ENCODE measurements at places on chromosomes 4 and X.

- DNase-seq, result no peak
Measured at GRCh38 chr4:3684546-3684945, 81.6 kb upstream of the ADRA2C start.

GRCh38 chr4:7182616-7183015 lies 9.7 kb upstream of the SORCS2 start:
- no peak for DNase-seq

GRCh38 chr4:184344899-184345572 lies 127.4 kb upstream of the ENPP6 start:
- no peak for DNase-seq

DNA sequence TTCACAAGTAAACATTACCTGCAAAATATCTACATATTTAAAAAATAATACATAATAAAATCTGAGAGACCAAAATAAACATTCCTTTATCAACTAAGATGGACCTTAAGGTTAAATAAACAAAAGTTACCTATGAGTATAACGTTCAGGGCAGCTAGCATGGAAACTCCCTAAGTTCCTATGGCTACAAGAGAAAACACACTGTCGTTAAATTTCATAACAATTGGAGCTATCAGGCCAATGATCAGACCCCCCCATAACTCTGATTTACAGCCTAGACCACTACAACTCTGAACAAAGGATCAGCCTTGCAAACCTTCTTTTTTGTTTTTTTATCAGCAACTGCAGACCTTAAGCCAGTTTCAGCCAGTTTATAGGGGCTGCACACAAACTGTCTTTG lies 1418.4 kb downstream of the PCDH18 start:
- no peak for DNase-seq

DNA sequence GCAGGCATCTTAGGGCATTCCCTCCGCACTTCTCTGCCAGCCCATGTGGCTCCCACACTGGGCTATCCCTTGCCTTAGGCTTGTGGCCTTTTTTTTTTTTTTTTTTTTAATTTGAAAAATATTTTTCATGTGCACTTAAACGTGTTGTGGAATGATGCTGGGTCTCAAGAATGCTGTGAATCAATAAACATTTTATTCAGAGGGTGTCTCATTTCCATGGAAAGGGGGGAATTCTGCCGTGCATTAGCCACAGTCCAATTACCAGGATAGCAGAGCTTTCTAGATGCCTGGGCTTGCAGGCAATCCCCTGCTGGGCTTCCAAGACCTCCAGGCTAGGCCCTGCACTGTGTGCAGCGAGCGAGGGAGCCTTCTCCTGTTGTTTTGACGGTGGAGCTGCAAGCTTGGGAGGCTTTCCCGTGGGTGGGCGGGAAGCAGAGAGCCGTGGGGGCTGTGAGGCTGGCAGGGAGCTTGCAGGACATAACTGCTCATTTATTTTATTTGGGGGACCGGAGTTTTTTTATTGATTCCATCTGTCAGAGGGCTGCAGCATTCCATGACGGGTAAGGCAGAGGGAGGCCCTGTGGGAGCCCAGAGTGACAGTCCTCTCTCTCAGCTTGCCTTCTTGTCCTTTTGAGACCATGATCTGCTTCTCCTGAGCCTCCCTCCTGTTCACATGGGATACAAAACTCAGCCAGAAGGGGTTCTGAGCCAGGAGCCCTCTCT lies 2.6 kb upstream of the CPZ start:
- DNase-seq, result no peak

GRCh38 chr4:111020476-111020875 lies 397.6 kb upstream of the PITX2 start:
- no peak for DNase-seq

- DNase-seq, result no peak
Measured at GRCh38 chr4:82560853-82561785, 669 bp downstream of the TMEM150C start.

GRCh38 chr4:121582296-121582695 lies 114.5 kb downstream of the ANXA5 start:
- DNase-seq, result no peak

- DNase-seq, result peak; percentile 44
Measured at GRCh38 chr4:73019462-73020047, 50.0 kb downstream of the COX18 start.

GRCh38 chr4:11669156-11669555 lies 240.5 kb upstream of the HS3ST1 start:
- no peak for DNase-seq

DNA sequence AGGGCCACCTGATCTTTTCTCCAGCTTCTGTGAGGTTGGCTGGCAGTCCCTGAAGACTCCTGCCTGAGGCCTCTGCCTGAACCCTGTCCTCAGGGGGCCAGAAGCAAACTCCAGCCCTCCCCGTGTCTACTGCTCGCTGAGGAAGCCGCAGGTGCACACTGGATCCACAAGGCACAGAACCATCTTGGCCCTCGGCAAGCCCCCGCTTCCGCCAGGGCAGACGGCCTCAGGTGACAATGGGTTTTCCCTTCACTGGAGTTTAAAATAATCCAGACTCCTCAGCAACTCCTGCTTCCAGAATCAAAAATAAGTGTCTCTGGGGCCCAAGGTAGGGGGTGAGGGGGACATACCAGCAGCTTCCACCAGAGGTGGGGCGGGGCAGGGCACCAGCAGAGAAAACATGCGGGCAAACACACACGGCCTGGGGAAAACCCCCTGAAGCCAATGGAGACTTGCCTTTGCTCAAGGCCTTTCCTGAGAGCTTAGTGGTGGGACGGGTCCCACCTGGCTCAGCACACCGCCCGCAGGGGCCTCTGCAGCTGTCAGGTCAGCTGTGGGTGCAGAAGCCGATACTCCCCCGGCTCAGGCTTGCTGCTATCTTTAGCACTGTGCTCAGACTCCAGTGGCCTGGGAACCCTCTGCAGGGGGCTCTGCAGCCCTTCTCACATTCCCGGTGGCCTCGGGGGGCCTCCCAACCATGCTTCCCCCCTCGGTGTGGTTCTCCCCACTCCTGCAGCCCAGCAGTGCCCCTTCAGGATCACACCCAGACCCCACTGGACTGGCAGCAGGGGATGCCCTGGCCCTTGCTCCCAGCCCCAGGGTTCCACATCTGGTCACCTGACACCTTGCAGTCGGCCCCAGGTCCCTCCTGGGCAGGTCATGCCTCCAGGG lies 1.9 kb downstream of the MYL5 start:
- no peak for DNase-seq

DNA sequence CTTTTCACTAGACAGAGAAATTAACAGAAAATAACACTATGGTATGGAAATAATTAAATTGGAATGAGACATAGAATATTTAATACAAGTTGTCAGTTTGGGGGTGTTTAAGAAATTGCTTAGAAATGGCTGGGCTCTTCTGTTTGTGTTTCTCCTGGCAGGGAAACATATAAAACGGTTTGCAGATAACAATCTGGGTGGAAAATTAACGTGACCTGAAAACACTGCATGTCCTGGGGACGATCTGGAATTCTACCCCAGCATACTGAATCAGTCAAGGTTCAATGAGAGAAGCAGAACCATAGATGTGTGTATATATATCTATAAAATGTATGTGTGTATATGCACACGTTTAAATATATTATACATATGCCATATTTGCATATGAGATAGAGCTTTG lies 109.8 kb downstream of the SPATA18 start:
- no peak for DNase-seq

GRCh38 chrX:153763298-153763932 lies 634 bp upstream of the PLXNB3 start:
- DNase-seq, result no peak

DNA sequence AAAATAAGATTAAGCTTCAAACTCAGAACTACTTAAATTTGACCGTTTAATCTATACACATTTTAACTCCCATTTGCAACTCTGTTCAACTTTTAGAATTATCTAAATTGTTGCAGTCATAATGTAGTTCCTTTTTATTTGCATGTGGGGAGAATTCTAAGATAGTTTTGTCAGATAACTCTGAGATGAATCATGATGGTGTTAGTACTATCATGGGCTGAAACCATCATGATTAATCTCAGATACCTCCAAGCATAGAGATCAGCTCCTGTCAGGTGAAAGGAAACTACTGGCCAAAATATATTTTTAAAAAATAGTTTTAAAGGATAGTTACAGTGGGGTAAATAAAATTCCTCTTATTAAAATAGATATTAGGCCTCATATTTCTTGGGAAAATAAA lies 39.0 kb downstream of the FBXO8 start:
- DNase-seq, result peak; percentile 3

DNA sequence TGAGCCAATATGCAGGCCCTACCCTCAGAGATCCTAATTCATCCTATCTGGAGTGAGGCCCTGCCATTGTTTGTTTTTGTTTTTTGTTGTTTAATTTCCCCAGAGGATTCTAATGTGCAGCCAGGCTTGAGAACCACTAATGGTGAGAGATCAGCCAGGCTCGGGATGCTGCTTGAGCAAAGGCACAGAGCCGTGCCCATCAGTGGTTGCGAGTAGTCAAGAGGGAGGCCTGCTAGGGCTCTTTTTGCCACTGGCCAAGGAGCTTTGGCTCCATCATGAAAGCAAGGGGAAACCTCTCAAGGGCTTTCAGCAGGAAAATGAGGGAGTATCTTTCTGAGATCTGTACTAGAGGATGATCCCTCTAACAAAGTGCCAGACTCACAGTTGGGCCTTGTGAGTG lies 2.7 kb downstream of the TCEANC start:
- no peak for DNase-seq

- no peak for DNase-seq
Measured at GRCh38 chr4:80072228-80072743, 743 bp downstream of the ANTXR2 start.

- DNase-seq, result no peak
Measured at GRCh38 chr4:157075811-157076577, at the start of gene GLRB. GLRB (plus strand) TSS chr4:157076150; CDS start chr4:157078025, 1,875 bp downstream.

GRCh38 chrX:21683941-21684340 lies 25.8 kb upstream of the KLHL34 start:
- DNase-seq, result no peak

DNA sequence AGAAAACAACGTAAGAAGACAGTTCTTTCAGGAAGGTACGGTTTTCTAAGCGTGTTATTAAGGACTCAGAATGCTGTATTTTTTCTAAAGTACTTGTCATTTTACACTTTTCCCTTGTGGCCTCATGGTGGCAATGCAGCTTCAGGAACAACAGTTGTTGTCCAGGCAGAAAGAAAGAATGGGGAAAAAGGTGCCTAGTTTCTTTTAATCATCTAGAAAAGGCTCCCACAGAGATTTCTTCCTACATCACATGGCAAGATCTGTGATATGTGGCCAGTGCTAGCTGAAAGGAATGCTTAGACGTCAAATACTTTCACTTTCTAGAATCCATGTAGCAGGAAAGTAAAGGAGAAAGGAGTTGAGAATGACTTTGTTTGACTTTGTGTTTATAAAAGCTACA lies 49.0 kb upstream of the TRAM1L1 start:
- DNase-seq, result no peak

- DNase-seq, result no peak
Measured at GRCh38 chr4:33998291-33998690, 2246.0 kb downstream of the ARAP2 start.

DNA sequence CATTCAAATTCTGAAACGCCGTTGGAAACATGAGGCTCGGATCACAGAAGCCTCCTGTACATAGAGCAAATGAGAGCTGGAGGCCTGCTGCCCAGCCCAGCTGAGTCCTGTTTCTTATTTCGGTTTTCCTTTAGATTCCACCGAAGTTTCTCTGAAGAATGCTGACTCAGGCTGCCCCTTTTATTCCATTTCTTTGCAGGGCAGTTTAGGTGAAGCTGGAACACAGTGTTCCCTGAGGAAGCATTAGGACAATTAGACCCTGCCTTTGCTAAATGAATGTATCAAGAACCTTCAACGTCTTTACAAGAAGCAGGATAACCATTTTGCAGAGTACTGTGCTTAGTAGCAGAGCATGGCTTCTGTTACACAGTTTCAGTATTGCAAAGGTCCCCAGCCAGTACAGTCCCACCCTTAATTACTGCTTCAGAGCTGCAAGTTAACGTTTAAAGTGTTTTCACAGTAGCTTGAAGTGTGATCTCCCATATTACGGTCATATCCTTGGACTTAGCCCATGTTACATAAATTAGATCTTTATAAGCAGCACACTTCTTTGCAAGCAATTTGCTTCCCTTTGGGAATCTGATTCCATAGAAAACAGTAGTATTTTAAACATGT lies 117.0 kb downstream of the TBL1X start:
- no peak for DNase-seq

GRCh38 chr4:6582889-6583490 lies 8.0 kb downstream of the MAN2B2 start:
- peak; percentile 26 for DNase-seq
